ENCODE measurements at places on chromosomes 1 and 21.

DNA sequence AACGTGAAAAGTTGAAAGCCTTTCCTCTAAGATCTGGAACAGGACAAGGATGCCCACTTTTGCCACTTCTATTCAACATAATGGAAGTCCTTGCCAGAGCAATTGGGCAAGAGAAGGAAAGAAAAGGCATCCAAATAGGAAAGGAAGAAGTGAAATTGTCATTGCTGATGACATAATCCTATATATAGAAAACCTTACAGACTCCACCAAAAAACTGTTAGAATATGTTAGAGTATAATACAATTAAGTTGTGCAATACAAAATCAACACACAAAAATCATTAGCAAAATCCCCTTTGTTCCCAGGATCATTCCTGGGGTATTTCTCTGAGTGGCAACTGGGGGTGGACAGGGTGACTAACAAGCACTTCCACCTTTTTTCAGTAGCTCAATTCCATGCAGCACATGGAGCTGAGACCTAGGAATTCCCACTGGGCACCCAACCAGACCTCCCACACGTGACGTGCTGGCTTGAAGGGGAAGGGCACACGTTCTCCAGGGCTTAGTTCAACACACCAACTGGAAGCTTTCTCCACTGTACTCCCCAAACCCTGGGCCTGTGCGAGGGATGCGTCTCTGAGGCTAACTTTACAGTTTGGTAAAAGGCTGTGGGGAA, 9.6 kb downstream of the STUM start:
- no peak for DNase-seq

DNA sequence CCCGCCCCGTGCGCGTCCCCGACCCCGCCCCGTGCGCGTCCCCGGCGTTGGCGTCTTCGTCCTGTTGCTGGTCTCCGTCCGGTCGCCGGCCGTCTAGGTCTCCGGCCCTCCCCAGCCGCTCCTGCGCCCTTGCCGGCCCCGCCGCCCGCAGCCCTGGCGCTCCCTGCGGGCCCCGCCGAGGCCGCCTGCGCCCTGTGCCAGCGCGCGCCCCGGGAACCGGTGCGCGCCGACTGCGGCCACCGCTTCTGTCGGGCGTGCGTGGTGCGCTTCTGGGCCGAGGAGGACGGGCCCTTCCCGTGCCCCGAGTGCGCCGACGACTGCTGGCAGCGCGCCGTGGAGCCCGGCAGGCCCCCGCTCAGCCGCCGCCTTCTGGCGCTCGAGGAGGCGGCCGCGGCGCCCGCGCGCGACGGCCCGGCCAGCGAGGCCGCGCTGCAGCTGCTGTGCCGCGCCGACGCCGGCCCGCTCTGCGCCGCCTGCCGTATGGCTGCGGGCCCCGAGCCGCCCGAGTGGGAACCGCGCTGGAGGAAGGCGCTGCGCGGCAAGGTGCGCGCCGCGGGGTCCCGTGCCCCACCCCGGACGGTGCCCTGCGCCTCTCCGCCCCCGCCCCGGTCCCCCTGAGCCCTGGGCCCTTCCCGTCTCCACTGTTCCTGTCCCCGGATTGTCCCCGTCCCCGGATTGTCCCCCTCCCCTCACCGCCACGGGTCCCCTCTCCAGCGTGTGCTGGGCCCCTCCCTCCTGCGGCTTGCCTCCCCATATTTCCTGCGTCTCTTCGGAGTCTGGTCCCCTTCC, at the start of gene RNF187:
Gene RNF187, plus strand, starts transcription at position 47 of the 789 bp plus-strand sequence.
- peak; percentile 77 for DNase-seq

DNA sequence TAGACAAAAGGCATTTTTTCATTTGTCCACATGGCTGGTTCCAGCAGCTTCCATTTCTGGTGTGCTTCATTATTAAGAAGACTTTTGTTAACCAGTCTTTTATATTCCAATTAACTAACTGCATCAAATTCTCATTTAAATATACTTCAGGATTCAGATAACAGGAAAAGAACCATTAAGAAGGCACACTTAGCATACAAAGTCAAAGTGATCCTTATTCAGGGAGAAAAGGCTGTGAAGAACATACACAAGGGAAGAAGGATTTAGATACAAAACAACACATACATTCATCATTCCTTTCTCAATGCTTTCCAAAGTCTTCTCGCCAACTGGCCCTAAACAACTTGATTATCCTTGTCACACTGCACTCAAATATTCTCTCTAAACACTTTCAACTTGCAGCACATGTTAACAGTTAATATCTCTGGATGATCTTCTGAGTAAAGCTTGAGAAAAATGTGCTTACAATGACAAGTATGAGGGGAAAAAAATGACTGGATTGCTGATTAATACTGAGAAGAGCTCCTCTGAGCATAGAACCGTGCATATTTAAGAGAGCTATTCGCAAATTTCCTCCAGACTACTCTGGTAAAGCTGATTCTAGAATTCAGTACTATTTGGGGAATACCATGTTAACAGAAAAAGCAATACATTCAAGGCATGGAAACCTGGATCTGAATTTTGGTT, 225.2 kb upstream of the TNR start:
- DNase-seq: no peak

- no peak for DNase-seq
Observed at GRCh38 chr21:26368591-26369320, 198.2 kb upstream of the APP start.

GRCh38 chr1:46550751-46551231, 656 bp downstream of the KNCN start:
- no peak for DNase-seq

- DNase-seq: no peak
Observed at GRCh38 chr21:44527983-44528633, 11.9 kb downstream of the KRTAP10-1 start.

DNA sequence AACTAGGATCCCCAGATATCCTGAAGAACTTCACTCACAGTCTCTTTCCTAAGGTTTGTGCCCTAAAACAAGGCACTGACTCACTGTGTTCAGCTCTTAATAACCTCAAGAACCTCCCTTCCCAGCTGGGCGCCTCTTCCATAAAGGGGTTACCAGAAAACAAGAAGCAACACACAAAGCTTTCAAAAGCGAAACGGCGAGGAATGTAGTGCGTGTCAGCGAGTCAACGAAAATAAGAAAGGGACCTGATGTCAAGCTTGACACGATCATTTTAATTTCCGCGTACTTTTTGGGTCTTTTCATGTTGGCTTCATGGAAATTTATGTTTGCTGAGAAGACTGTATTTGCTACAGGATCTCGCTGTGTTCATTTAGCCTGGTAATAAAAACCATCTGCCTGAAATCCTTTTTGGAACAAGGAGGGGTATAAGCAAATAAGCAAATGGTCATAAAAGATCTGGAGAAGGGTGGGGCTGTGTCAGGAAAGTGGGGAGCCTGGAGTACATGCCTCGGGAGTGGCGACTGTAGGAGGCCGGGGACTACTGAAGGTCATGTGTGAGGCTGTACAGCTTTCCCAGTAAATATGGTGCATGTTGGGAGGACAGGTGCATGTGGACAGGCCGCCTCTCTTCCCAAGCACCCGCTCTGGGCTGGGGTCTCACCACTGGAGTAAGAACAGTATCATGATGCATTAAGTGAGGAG, 11.4 kb upstream of the CLDN14 start:
- DNase-seq: no peak

DNA sequence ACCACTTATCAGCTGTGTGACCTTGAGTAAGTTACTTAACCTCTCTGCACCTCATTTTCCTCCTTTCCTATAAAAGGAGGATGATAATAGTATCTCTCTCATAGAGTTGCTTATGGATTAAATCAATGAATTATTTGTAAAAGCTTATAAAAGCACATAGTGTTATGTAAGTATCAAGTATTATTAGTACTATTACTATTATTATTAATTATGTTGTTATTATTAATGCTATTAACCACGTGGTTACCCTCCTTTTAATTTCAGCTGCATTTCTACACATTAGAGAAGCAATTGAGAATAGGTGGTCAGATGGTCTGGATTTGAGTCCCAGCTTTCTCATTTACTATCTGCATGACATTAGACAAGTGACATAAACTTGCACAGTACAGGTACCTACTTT, 58.1 kb upstream of the WNT4 start:
- no peak for DNase-seq
